ENCODE measurements at places on chromosomes 6 and 20.

- no peak for DNase-seq
Measured at GRCh38 chr20:2178318-2179232, 76.9 kb downstream of the STK35 start.

- no peak for DNase-seq
Measured at GRCh38 chr6:75147512-75147911, 58.3 kb downstream of the COL12A1 start.

- DNase-seq: no peak
Measured at GRCh38 chr6:16950302-16950701, 151.5 kb upstream of the STMND1 start.

DNA sequence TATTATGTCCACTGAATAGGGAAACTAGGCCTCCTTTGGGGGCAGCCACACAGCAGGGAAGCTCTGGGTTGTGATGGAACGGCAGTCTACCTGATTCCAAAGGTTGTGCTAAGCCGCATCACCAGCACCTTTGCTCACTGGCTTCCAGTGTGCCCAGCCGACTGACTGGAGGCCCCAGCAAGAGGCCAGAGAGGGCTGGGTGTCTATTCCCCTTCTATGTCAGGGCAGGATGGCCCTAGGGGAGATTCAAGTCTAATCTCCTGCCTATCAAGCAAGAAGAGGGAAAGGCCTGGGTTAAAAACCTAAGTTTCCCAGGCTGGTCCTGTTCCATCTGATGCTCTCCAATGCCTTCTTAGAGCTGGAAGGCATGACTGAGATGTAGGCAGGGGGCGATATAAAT lies 53.6 kb downstream of the JPH2 start:
- DNase-seq: no peak
